ENCODE measurements at places on chromosomes 4 and X. TPM values are rescaled to one million over a fixed set of nuclear protein-coding genes. Genes with fewer than 3 reads are reported as not detected.

DNA sequence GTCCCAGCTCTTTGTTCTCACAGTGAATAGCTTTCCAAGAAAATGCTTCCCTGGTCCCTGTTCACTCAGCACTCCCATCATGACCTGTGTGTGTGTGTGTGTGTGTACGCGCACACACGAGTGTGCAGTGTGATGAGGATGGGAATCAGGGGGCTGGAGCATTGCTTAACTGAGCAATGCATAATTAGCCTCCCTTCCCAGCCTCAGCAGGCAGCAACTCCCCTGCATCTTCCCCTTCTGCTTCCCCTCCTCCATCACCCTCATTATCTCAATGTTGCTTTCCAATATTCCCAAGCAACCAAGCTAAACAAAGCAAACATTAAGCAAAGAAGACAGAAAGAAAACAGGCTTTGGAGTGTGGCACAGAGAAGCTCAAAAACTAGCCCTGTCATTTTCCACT, 137.0 kb downstream of the RBM47 start:
- no peak overlapping the region for H3K4me3 ChIP-seq
- no peak for DNase-seq
- no peak overlapping the region for H3K27ac ChIP-seq
- H3K36me3 ChIP-seq: no peaks in the 10 kb centered on the region
- H3K27me3 ChIP-seq: no peaks in the 10 kb centered on the region

POU3F4 gene
- total RNA-seq: not detected

- no peaks in the 10 kb centered on the region for H3K27me3 ChIP-seq
- H3K4me3 ChIP-seq: no peak overlapping the region
- H3K27ac ChIP-seq: no peak overlapping the region
- DNase-seq: no peak
- H3K36me3 ChIP-seq: no peaks in the 10 kb centered on the region
These were observed 16.5 kb downstream of the UVSSA start for GRCh38 chr4:1363513-1363912.

TKTL1 gene
- 0.23 TPM for total RNA-seq

LRCH2 gene
- 10.9 TPM for total RNA-seq

DNA sequence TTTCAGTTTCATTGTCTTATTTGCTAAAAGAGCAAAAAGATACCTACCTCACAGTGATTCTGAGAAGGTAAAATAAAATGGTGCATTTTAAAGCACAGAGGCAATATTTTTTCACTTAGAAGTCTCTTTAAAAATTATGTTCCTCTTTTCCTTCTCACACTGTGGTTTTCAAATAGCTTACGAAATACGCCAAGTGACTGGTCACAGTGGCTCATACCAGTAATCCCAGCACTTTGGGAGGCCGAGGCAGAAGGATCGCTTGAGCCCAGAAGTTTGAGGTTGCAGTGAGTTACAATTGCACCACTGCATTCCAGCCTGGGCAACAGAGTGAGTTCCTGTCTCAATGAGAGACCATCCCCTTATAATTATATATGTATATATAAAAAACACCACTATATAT, 372.6 kb downstream of the FBXO8 start:
- H3K4me3 ChIP-seq: no peak overlapping the region
- no peaks in the 10 kb centered on the region for H3K36me3 ChIP-seq
- no peaks in the 10 kb centered on the region for H3K27me3 ChIP-seq
- no peak for DNase-seq
- no peak overlapping the region for H3K27ac ChIP-seq
- H3K4me1 ChIP-seq: no peaks in the 10 kb centered on the region

DNA sequence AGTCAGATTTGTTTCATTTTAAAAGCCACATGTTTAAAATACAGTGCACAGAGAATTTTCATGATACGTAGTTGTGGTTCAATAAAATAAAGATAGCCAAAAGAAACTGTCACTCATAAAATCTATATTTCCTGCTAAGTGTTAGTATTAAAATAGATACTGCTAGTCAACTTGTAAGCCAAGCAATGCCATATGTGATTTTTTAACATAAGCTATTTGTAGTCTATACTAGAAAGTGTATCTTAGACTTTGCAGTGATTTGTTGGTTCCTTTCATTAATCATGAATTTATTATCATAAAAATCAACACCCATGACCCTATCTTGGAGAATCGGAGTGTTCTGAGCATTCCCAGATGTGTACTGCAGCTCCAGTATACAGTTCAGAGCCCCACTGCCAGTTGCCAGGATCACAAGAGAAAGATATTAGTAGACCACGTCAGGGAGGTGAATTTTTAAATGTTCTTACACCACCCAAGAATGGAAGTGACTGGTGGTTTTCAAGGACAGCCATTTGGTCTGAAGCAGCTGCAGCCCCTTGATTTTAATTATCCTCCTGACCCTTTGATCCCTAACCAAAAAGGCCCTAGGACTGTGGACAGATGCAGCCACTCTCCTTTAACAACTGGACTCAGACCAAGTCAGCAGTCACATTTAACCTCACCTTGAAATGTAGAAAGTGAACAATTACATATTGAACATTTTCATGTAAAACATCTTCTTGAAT, 163.1 kb downstream of the PALLD start:
- no peak overlapping the region for H3K27ac ChIP-seq
- DNase-seq: no peak
- peaks cover 3% of the 10 kb centered on the region for H3K4me1 ChIP-seq
- no peaks in the 10 kb centered on the region for H3K36me3 ChIP-seq

CT45A1 gene
- total RNA-seq: not detected

DNA sequence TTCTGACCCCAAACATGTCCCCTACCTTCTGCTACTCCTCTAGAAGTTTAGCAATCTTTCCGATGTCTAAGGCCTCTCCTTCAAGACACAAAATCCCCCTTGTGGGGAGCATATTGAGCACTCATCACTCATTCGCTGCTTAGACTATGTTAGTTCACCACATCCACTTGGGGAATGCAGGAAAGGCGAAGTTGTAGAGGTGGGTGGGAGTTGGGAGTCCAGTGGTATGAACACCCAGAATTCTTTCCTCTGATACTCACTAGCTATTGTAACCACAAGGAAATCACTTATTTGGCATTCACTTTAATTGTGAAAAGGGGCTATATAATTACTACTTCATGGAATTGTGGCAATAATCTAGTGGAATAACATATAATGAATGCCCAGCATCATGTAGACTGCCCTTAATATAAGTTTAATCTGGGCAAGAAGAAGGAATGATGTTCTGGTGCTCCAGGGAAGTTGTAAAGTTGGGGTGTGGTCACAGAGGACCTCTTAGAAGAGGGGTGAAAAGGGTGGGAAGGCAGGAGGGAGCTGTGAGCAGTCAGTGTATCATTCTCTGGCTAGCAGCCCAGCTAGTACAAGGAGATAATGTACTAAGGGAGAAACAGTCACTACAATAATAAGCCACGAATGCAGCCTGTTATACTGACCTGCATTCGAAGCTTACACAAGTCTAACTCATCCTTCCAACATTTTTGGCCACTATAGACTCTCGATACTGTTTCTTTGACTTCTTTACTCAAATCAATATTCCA, 468.2 kb upstream of the DIPK2B start:
- H3K36me3 ChIP-seq: no peaks in the 10 kb centered on the region
- H3K27me3 ChIP-seq: no peaks in the 10 kb centered on the region
- no peak overlapping the region for H3K4me3 ChIP-seq
- no peak for DNase-seq
- H3K4me1 ChIP-seq: no peaks in the 10 kb centered on the region
- H3K27ac ChIP-seq: no peak overlapping the region

DNA sequence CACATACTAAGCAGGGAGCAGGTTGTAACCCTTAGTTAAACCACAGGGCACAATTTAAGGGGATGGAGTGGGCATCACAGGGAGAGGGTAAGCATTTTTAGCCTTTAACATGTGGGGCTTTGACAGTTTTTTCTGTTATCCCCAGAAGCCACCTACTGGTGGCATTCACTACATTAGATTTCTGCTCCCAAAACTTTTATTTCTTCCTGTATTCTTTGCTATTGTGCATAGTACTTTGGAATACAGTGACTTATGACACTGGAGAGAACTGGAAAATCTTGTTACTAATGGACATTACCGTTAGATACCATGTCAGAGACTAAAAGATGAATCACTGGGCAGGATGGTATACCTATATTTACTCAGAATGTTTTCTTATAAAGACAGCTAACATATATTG, 7.3 kb downstream of the TRIM75 start:
- H3K4me3 ChIP-seq: no peak overlapping the region
- DNase-seq: no peak
- no peaks in the 10 kb centered on the region for H3K36me3 ChIP-seq
- no peaks in the 10 kb centered on the region for H3K27me3 ChIP-seq
- H3K27ac ChIP-seq: no peak overlapping the region

GRCh38 chr4:186810613-186811150, 87.0 kb upstream of the FAT1 start:
- no peak overlapping the region for H3K27ac ChIP-seq
- peaks cover 1% of the 10 kb centered on the region for H3K4me1 ChIP-seq
- no peaks in the 10 kb centered on the region for H3K27me3 ChIP-seq
- no peak for DNase-seq

PHEX gene
- 0.39 TPM for total RNA-seq

CT45A2 gene
- total RNA-seq: not detected

DNA sequence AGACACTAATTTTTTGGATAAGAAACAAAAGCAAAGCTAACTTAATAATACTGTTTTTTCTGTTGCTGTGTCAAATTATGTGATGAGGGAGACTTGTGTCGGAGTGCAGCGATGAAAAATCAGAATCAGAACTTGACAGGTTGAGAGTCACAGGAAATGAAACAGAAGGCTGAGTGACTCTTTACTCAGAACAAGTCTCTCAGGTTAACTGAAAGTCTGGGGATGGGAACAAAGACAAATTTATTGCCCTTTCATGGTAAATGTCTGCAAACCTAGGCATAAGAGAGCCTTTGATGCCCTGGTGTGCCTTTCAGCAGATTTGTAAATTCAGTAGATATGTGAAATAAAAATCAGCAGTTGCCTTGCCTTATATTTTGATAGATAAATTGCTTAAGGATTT, 96.0 kb downstream of the ADGRL3 start:
- H3K27me3 ChIP-seq: no peaks in the 10 kb centered on the region
- no peaks in the 10 kb centered on the region for H3K36me3 ChIP-seq
- no peak overlapping the region for H3K27ac ChIP-seq
- DNase-seq: no peak

- no peak for DNase-seq
- no peak overlapping the region for H3K4me3 ChIP-seq
- no peaks in the 10 kb centered on the region for H3K36me3 ChIP-seq
- H3K4me1 ChIP-seq: no peaks in the 10 kb centered on the region
These were observed 1.6 kb downstream of the CXCL8 start for GRCh38 chr4:73741750-73742489.
